ENCODE measurements at places on chromosomes 2 and 18. TPM values are rescaled to one million over a fixed set of nuclear protein-coding genes. Genes with fewer than 3 reads are reported as not detected.

Gene ZSWIM2
- total RNA-seq = not detected

Gene ACTG2
- not detected for total RNA-seq

Gene SANBR
- total RNA-seq = 5.6 TPM

Gene ANKRD29
- 0.20 TPM for total RNA-seq

Gene SKOR2
- not detected for total RNA-seq

Gene CPSF3
- total RNA-seq = 47.9 TPM

Gene CTNNA2
- total RNA-seq = not detected

Gene VSNL1
- total RNA-seq = not detected

Gene CRYGD
- total RNA-seq = not detected

Gene PLEK
- total RNA-seq = 3.9 TPM

Gene NEU2
- not detected for total RNA-seq

Gene GCA
- total RNA-seq = 16.5 TPM

Gene ZNF516
- 1.8 TPM for total RNA-seq

Gene CNOT9
- total RNA-seq = 109 TPM

Gene LRATD1
- not detected for total RNA-seq

Gene PDCD1
- total RNA-seq = 8.9 TPM

Gene SPOPL
- 14.9 TPM for total RNA-seq

Gene ST6GAL2
- not detected for total RNA-seq

Gene GGCX
- total RNA-seq = 23.9 TPM

Gene ALPG
- not detected for total RNA-seq

Gene KCNS3
- not detected for total RNA-seq

Gene NPHP1
- total RNA-seq = 0.15 TPM

Gene CCDC150
- total RNA-seq = 16.6 TPM

Gene SLC30A3
- total RNA-seq = 0.68 TPM

Gene CFC1
- not detected for total RNA-seq

Gene HOXD9
- not detected for total RNA-seq

Gene C2orf72
- 0.10 TPM for total RNA-seq

Gene IL18RAP
- total RNA-seq = 43.4 TPM

Gene RGPD3
- 0.32 TPM for total RNA-seq

Measured in T-helper 1 cell treated with Interleukin-12 subunit alpha and Interleukin-12 subunit beta and Interleukin-4 antibody, amounts not matched to agents 30 ng/mL and 1 ng/mL, for 36 hours (primary cell).